ENCODE measurements at places on chromosomes 5 and 9.
A peak's percentile ranks its signal among the peaks of the same experiment; 100 is the strongest.

- no peak for DNase-seq
Measured at GRCh38 chr5:28400076-28400475, 1361.7 kb upstream of the CDH9 start.

DNA sequence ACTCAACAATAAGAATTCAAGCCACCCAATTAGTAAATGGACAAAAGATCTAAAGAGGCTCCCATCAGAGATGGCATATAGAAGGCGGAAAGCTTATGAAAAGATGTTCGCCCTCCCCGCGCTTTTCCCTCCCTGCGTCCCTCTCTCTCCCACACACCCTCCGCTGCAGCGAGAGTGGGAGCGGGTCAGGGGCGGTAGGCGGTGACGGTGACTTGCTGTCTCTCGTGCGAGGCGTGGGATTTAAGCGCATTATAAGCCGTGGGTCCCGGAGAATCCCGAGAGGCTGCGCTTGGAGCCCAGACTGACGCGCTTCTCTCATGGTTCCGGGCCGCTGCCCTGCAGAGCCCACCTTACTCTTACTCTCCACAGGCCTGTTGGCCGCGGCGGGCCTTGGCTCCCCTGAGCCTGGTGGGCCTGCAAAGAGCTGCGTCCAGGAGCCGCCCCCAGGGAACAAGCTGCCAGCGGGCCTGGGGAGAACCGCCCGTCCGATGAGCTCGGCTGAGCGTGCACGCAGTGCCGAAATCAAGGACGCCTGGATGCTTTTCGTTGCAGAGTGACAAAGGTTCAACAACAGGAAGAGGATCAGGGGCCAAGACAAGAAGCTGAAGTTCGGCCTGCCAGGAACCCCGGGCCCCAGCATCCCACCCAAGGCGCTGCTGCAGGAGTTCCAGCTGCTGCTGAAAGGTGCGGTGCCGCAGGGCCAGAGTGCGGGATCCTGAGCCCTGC lies 42.6 kb upstream of the BICD2 start:
- DNase-seq = no peak

DNA sequence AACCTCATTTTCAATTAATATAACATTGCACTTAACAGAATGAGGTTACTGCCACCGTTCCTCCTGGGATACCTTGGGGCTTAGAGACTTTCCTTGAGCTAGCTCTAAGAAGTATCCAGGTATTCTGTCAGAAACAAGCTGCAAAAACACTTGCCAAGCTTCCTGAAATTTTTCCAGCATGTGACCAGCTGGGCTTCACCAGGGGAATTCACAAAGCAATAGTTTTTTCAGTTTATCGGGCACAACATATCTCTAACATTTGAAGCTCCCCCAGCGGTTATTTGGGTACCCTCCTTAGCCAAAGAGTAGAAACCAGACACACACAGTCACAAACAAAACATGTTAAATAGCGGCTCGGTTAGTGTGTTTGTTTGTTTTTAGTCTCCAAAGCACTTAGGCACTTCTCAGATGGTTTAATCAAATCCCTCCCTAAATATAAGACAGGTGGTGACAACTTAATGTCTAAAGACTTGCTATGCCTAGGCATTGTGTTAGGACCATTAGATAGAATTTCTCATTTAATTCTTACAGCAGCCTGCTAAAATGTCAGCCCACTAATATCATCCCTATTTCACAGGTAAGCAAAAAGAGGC lies 278.2 kb downstream of the GLIS3 start:
- no peak for DNase-seq

GRCh38 chr5:161513942-161514341 lies 32.6 kb downstream of the GABRB2 start:
- DNase-seq = no peak

- no peak for DNase-seq
Measured at GRCh38 chr5:1526681-1527131, 2.9 kb upstream of the LPCAT1 start.

GRCh38 chr5:172490514-172491461 lies 36.5 kb upstream of the SH3PXD2B start:
- DNase-seq = no peak

GRCh38 chr9:36576866-36577265 lies 4.2 kb downstream of the MELK start:
- no peak for DNase-seq

- DNase-seq = peak; percentile 18
Measured at GRCh38 chr9:130368631-130369103, 76.1 kb upstream of the ASS1 start.

GRCh38 chr9:69678843-69679538 lies 6.8 kb upstream of the APBA1 start:
- peak; percentile 11 for DNase-seq

DNA sequence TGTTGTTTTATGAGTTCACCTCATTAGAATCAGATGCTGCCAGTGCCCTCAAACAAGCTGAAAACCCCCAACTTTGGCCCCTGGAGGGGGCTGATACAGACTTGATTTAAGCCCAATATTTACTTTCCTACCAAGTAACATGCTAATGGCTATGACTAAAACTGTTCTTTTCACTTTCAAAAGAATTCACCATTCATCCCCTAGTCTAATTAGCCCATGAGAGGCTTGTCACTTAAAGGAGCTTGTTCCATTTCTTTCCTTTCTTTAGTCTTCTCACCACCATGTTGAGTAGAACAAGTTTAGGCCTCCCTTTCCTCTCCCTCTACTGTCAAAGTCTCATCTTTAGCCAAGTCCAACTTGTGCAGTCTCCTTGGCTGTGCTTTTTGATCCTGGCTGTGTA lies 50.4 kb downstream of the EPB41L4B start:
- no peak for DNase-seq

- no peak for DNase-seq
Measured at GRCh38 chr5:139901986-139902385, 106.4 kb downstream of the PSD2 start.

DNA sequence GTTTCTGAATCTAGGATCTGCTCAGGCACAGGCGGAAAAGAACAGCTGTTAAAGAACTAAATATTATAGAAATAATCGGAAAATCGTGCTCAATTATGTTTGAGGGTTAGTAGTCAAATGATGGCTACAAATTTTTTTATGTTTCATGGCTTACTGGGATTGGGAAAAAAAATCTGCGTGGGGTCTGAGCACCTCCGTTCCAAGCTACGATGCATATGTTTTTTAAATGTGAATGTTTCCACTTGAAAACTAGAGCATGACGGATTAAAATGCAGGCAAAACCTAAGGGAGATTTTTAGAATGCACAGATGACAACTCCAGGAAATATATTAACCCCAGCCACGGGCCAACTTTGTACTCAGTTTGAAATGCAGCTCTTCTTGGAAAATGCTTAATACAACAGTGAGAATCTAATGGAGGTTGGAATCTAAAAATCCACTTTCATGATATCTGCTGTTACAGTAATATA lies 5.3 kb downstream of the OTP start:
- no peak for DNase-seq

DNA sequence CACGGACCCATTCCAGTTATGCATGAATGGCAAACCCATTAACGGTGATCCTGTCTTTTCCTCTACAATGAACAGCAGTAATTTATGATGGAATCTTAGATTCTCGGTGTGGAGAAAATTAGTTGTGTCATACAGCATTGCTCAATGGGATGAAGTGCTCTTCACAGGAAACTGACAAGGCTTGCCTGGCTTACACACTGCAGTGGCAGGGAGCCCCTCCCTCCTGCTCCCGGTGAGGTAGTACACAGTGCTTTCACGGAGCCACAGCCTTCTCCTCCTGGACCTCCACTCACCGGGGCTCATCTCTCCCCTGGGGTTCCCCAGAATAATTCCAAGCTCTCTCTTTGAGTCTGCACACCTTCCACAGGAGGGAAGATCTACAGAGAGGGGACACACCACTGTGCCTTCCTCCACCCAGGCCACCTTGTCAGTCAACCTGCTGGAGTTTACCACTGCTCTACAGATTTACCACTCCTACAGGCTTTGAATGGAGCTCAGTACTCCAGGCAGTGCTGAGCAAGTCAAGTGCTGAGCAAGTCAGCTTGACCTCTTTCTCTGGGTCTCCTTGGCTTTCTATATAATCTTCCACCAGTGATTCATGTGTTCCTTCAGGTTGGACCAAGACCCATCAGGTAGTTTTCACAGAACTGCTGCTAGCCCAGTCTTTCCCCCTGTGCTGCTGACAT lies 59.1 kb upstream of the TBC1D2 start:
- DNase-seq = peak; percentile 46

- no peak for DNase-seq
Measured at GRCh38 chr9:91176426-91176825, 185.3 kb downstream of the AUH start.

GRCh38 chr9:5582835-5583195 lies 46.1 kb upstream of the RIC1 start:
- DNase-seq = peak; percentile 70

DNA sequence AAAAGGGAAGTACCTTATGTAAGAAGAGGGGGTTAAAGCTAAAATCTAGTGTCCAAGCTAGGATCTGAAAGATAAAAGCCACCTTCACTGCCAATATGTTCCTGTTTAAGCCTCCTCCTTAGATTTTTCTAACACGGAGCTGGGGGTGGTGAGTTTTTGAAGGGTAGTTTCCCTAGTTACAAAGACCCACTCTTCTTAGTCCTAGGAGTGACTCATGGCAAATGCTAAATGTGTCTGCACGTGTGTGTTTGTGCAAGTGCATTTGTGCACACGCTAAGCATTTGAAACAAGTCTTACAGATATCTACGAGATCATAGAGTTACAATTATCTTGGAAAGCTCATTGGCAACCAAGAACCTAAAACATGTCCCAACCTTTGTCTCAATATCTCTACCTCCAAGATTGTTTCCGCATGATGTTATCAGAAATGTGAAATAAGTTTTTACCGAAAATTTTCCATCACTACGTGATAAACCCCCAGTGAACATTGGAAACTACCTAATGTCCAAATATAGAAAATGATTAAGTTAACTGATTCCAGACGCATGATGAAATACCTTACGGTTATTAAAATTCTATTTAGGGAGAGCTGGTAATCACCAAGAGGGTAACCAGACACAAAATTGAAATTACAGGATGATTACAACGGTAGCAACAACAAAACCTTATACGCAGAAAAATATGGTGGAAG lies 78.0 kb upstream of the HRH2 start:
- no peak for DNase-seq

All from mesenchymal stem cell (in vitro differentiated cells and primary cell).